Naive thymus-derived CD4-positive, alpha-beta T cell (primary cell): ENCODE measurements at places on chromosomes 2 and 18.

- DNase-seq: no peak
Measured at GRCh38 chr2:136029149-136029548, 43.7 kb upstream of the DARS1 start.

GRCh38 chr18:26826656-26827235, 38.8 kb downstream of the AQP4 start:
- no peak for DNase-seq

DNA sequence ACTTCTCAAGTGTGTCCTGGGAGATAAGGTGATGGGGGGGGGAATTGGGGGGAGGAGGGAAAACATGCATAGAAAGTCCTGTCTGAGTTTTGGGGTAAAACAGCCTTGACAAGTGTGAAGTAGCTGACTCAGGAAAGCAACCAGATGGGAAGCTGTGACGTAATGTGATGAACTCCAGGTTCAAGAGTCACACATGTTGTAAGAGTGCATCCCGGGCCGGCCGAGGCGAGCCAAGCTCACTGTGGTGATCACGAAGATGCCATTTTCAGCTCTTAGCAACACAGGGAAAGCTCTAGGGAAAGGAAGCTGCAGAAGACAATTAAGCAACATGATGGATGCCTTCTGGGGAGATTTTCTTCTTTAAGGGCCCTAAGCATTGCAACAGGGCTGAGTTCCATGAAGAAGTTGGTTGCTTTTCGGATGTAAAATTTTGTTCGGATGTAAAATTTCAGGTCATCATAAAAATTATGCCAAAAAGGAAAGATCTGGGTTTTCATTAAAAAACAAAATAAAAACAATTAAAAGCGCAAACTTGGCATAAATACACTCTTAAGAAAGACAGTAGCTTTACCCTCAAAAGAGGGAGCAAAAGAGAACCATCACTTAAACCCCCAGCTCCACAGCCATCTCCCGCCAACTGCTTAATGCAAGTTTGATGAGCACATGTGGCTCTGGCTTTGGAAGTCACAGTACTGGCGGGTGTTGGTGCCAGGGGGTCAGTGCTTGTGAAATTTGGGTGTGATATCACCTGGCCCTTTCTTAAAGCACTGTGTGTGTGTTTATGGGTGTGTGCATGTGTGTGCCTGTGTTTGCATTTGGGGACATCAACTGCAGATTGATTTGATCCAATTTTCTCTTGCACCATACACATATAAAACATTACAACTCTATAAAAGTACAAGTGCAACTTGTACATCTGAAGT, 19.1 kb downstream of the SERTAD2 start:
- DNase-seq: no peak

DNA sequence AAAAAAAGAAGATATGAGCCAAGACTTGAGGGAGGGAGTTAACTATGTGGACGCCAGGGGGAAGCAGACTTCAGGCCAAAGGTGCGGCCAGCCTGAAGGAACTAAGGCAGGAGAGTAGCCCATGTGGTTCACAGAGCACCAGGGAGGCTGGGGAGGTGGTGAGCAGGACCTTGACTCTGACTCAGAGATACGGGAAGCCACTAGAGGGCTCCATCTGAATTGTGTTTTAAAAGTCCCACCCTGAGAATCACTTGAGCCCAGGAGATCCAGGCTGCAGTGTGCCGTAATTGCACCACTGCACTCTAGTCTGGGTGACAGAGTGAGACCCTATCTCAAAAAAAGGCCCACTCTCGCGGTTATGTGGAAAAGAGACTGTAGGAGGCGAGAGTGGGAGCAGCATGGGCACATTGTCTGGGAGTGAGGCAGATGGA, 12.3 kb downstream of the CEP192 start:
- DNase-seq: peak; percentile 1
